A549 treated with AZD2906 at 1 μM for 4 hours (cell line): ENCODE measurements at places on chromosomes 2 and 18. TPM values are rescaled to one million over a fixed set of nuclear protein-coding genes. Genes with fewer than 3 reads are reported as not detected.

HOXD12 gene
- total RNA-seq: not detected in 5 replicates

UGT1A3 gene
- total RNA-seq: 0.05 to 0.09 TPM (median 0.07 TPM) in 4 of 5 replicates, not detected in the other

ZSWIM2 gene
- not detected in 5 replicates for total RNA-seq

HNMT gene
- 0.35 to 1.9 TPM (median 0.51 TPM) in 5 replicates for total RNA-seq

KLHL30 gene
- 0.16 to 0.25 TPM (median 0.22 TPM) in 5 replicates for total RNA-seq

LINC00305 gene
- not detected in 5 replicates for total RNA-seq

CFAP65 gene
- total RNA-seq: 0.11 to 0.32 TPM (median 0.17 TPM) in 5 replicates
